ENCODE measurements at places on chromosomes 12 and 14.

GRCh38 chr14:34810028-34810427 is 65.1 kb downstream of the BAZ1A start:
- DNase-seq = no peak

DNA sequence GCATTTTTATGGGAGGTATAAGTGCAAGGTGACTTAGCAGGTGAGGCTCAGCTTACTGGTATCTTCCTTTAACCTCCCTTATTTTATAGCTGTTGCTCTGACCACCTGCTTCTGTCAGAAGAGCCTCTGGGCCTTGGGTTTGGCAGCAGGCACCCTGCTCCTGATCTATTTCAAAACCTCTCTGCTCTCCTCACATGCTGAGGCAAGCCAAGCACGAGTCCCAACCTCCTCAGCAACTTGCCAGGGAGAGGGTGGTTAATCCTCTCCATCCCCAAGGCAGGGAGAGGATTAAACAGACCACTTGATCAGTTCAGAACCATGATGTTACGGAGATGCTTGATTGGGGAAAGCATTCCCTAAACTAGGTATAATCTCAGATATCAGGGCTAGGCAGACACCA is 5.4 kb downstream of the PLEKHH1 start:
- DNase-seq = no peak

GRCh38 chr12:2667716-2668440 is 126.9 kb upstream of the FKBP4 start:
- DNase-seq = no peak

DNA sequence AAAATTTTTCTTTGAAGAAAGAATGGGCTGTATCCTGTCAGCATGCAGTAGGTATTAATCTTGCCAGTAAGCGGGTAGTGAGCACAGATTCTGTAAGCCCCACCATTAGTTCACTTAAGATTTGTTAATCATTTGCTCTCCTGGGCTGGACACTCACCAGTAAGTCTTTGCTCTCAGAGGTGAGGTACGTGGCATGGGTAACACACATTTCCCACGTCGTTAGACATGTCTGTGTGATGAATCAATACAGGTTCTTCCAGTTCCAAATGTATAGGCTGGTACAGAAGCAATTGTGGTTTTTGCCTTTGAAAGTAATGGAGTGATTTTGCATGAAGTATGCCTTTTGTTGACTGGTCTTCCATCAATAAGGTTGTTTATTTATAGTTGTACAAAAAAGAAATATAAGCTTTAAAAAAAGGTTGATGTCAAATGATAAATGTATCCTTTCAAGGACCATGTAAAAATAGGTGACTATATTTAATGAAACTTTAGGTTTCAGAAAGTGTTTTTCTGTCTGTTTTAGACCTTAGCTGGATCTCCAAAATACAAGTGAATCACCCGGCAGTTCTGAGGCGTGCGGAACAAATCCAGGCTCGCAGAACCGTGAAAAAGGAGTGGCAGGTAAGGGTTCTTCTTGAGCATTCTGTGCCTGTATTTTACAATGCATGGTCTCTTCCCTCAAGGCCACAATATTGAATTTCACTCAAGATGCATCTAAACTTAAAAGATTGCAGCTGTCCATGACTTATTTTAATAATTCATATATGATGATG is 45.5 kb downstream of the DERA start:
- no peak for DNase-seq

- DNase-seq = no peak
Measured at GRCh38 chr12:52517005-52517835, 3.0 kb downstream of the KRT5 start.

- DNase-seq = no peak
Measured at GRCh38 chr12:90243211-90243610, 534.6 kb upstream of the ATP2B1 start.

DNA sequence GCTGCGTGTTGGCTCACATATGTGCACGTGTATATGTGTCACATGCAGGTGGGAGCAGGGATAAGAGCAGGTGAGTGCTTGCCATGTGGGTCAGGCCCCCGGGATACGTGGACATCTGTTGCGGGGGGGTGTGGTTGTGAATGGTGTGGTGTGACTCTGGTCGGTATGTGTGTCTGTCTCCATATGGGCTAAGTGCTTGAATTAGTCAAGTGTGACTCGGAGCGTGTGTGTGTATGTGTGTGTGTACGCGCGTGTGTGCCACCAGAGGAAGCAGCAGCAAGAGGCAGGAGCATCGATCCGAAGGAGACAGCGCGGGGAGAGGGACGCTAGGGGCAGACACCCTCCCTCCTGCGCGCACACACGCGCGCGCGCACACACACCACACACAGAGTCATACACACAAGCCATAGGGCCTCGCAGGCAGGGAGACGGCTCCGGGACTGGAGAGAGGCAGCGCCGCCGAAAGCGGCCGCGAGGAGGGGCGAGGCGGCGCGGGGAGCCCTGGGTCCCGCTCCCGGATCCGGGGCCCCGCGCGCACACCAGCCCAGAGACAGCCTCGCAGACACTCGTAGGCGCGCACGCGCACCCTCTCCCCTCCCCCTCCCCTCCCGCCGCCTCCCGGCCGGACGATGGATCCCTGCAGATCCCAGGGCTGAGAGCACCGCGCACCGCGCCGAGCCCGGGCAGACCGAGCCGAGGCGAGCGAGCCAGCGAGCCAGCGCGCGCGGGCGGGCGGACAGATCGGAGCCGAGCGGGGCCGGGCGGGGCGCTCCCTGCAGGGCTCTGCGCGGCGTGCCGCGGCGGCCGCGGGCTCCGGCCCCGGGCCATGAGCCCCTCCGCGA is at the start of gene ASIC1:
Gene ASIC1 (plus strand): TSS at position 597 of the 842 bp plus-strand sequence. CDS start 1,171 bp downstream, outside the sequence.
- peak; percentile 79 for DNase-seq

Data from urothelium cell line (cell line).